Left lung (tissue), 14 donors: ENCODE measurements at places on chromosomes 7 and 10. TPM values are rescaled to one million over a fixed set of nuclear protein-coding genes. Genes with fewer than 3 reads are reported as not detected.

Gene SPDYE1
- total RNA-seq, result not detected

Gene HOXA13
- not detected for total RNA-seq

DNA sequence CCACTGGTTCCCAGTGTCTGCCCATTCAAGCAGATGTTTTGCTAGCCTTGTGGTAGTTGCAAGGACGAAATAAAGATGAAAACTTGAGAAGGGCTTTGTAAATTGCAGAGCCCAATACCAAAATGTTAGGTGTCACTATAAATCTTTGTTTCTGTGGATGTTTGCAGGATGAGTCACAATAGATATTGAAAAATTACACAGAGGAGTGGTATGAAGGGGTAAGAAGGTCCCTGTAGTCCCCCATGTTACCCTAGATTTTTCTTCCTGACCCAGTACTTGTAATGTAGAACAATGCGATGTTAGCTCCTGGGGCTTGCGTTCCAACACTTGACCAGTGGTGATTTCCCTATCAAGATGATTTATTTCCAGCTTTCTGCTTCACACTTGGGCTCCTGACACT is 102.6 kb upstream of the LYZL1 start:
- no peak for DNase-seq
- H3K4me3 ChIP-seq, result no peak overlapping the region
- H3K36me3 ChIP-seq, result no peaks in the 10 kb centered on the region
- peaks cover 7% of the 10 kb centered on the region for H3K27me3 ChIP-seq
- H3K4me1 ChIP-seq, result no peaks in the 10 kb centered on the region

Gene RNF133
- total RNA-seq, result 1.6 TPM

Gene MMD2
- not detected for total RNA-seq

DNA sequence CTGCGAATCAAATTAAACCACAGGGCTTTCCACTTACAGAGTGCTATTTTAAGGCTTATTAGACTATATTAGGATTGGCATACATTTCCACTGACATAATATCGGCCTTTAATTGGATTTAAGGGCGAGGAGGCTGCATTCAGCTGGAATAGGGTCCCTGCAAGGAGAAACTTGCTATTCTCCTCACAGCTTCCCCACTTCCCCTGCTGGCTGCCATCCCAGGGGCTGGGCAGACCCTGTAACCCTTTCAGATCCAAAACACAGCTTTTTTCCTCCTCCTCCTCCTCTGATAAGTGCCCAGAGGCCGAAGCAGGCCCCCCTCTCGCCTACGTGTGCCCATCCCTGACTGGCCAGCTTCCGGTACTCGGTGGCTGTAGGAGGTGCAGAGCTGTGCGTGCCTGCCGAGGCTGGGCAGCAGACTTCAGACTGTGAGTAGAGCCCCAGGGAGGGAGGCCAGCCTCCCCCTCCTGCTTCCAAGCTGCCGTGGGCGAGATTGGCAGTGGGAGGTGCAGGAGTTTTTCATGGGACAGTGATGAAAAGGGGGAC is 224.2 kb downstream of the PLXNA4 start:
- peak; percentile 35 for DNase-seq
- no peaks in the 10 kb centered on the region for H3K36me3 ChIP-seq
- H3K27me3 ChIP-seq, result no peaks in the 10 kb centered on the region
- no peak overlapping the region for H3K4me3 ChIP-seq

DNA sequence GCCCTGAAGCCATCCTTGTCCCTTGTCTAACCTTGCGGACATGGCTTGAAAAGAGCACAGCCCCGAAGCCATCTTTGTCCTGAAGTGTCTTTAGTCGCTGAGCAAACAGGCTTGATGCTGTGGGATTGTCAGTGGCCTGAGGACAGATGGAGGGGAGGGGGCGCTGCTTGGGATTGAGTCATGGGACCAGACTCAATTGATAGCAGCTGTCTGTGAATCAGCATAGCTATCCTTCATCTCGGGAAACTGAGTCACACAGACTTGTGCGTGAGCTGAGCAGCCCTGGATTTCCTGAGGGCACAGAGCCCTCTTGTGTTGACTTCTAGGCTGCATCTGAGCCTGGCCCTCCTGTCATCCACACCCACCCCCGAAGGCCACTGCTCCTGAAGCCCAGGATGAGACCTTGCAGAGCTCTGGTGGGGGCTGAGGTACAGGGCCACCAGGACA is 14.4 kb downstream of the MYO1G start:
- H3K4me1 ChIP-seq, result no peaks in the 10 kb centered on the region
- H3K36me3 ChIP-seq, result peaks cover 75% of the 10 kb centered on the region
- H3K27me3 ChIP-seq, result peaks cover 22% of the 10 kb centered on the region
- no peak overlapping the region for H3K4me3 ChIP-seq
- no peak for DNase-seq

DNA sequence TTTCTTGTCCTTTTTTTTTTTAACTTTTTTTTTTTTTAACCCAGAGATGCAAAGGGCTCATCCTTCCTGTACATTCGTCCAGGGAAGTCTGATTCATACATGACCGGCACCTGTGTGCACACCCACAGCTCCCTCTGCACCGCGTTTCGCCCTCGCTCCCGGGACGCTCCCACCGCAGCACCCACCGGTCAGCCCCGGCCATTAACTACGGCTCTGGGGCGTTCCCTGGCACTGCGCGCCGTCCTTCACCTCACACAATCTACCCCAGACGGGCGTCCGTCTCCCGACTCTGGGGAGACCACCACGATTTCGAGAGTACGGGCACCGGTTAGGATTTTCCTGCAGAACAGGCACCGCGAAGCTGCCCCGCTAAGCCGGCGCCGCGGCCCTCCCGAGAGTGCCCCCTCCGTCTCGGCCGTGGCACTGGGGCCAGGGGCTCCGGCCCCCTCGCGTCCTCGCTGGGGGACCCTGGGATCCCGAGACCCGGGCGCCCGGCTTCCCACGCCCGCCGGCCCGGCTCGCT is 452 bp downstream of the ATE1 start:
- peaks cover 14% of the 10 kb centered on the region for H3K36me3 ChIP-seq
- peaks cover 22% of the 10 kb centered on the region for H3K4me1 ChIP-seq
- peak overlapping the region; percentile 97 for H3K27ac ChIP-seq
- peak overlapping the region; percentile 99 for H3K4me3 ChIP-seq

GRCh38 chr7:50208378-50208982 is 96.0 kb upstream of the IKZF1 start:
- peaks cover 52% of the 10 kb centered on the region for H3K4me1 ChIP-seq
- no peak overlapping the region for H3K4me3 ChIP-seq
- H3K27ac ChIP-seq, result peak overlapping the region; percentile 53
- no peak for DNase-seq
- H3K27me3 ChIP-seq, result no peaks in the 10 kb centered on the region

DNA sequence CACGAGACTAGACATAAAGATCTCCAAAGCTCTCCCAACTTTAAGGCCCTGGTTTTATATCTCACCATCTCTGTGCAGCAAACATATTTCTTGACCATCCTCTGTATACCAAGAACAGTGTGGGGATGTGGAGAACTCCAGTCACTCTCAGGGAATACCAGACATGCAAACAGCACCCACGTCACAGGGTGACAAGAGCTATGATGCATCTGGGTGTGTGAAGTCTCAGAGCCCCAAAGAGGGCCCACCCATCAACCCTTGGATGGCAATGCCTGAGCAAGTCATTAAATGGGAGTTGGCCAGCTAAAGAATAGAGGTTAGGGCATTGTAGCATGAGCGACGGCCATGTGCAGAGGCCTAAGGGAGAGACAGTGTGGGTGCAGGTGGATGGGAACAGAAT is 373.5 kb upstream of the BMPER start:
- H3K4me1 ChIP-seq, result no peaks in the 10 kb centered on the region
- DNase-seq, result no peak
- H3K27ac ChIP-seq, result no peak overlapping the region
- no peaks in the 10 kb centered on the region for H3K36me3 ChIP-seq
- H3K4me3 ChIP-seq, result no peak overlapping the region

Gene PILRA
- total RNA-seq, result 52.3 TPM

Gene WDR86
- 1.1 TPM for total RNA-seq

Gene AGK
- 24.4 TPM for total RNA-seq

- no peaks in the 10 kb centered on the region for H3K27me3 ChIP-seq
- H3K4me1 ChIP-seq, result no peaks in the 10 kb centered on the region
- H3K27ac ChIP-seq, result no peak overlapping the region
- no peak overlapping the region for H3K4me3 ChIP-seq
Measured at GRCh38 chr7:157438121-157439025, 101.6 kb downstream of the DNAJB6 start.

- no peaks in the 10 kb centered on the region for H3K4me1 ChIP-seq
- H3K27me3 ChIP-seq, result no peaks in the 10 kb centered on the region
- no peaks in the 10 kb centered on the region for H3K36me3 ChIP-seq
- no peak overlapping the region for H3K27ac ChIP-seq
- no peak overlapping the region for H3K4me3 ChIP-seq
- DNase-seq, result no peak
Measured at GRCh38 chr7:105289704-105290103, 99.0 kb downstream of the SRPK2 start.

Gene THNSL1
- total RNA-seq, result 3.9 TPM

Gene TMEM196
- not detected for total RNA-seq

Gene C10orf90
- total RNA-seq, result not detected

Gene DDX50
- 25.8 TPM for total RNA-seq

- no peaks in the 10 kb centered on the region for H3K27me3 ChIP-seq
- no peak overlapping the region for H3K4me3 ChIP-seq
- no peaks in the 10 kb centered on the region for H3K4me1 ChIP-seq
- DNase-seq, result no peak
- H3K36me3 ChIP-seq, result no peaks in the 10 kb centered on the region
- no peak overlapping the region for H3K27ac ChIP-seq
Measured at GRCh38 chr10:121036431-121036830, 185.3 kb downstream of the WDR11 start.

Gene LEP
- 0.16 TPM for total RNA-seq

Gene ELMO1
- total RNA-seq, result 18.2 TPM

- peaks cover 23% of the 10 kb centered on the region for H3K4me1 ChIP-seq
- no peaks in the 10 kb centered on the region for H3K36me3 ChIP-seq
- H3K4me3 ChIP-seq, result peak overlapping the region; percentile 42
- DNase-seq, result peak; percentile 80
Measured at GRCh38 chr7:1664711-1665548, 5.1 kb upstream of the ELFN1 start.

Gene DENND10
- 37.4 TPM for total RNA-seq

DNA sequence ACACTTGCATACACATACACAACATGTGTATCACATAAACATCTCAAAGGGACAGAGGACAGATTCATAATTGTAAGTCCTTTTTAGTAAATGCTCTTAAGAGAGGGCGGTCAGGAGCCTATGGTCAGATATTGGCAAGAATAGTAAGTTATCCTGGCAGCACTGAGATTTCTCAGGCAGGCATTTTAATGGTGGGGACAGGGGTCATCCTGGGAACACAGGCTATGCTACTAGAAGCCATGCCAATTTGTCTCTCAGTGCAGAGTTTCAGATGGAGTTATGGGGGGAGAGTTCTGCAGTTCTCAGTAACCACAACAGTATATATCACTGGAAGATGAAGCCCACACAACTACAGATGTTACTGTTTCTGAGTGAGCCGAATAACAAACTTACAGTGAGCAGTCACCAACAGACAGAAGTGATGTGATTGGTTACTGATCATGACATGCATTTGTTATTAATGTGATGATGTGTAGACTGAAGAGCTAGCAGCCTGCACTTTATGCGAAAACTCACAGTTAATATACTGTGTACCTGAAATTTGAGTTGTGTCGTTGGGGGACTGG is 16.4 kb downstream of the ZNF487 start:
- H3K27ac ChIP-seq, result peak overlapping the region; percentile 77
- no peak overlapping the region for H3K4me3 ChIP-seq
- H3K27me3 ChIP-seq, result no peaks in the 10 kb centered on the region
- no peaks in the 10 kb centered on the region for H3K36me3 ChIP-seq
- no peak for DNase-seq

DNA sequence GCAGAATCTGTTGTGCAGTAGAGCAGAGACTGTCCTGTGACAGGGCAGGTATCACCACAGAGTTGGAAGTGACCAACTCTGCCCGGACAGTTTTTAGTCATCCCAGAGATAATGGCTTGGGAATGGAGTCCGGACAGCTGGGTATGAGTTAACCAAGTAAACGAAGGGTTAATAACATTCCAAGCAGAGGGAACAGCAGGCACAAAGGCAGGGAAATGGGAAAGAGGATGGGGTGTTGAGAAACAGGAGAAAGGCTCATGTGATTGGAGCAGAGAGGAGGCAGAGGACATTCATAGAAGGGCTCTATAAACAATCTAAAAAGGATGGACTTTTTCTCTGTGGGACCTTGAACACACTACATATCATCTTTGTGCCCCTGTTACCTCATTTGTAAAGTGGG is 132.2 kb upstream of the YAE1 start:
- H3K4me3 ChIP-seq, result no peak overlapping the region
- no peaks in the 10 kb centered on the region for H3K36me3 ChIP-seq
- H3K4me1 ChIP-seq, result no peaks in the 10 kb centered on the region
- DNase-seq, result no peak

- H3K36me3 ChIP-seq, result no peaks in the 10 kb centered on the region
- H3K27ac ChIP-seq, result no peak overlapping the region
- no peaks in the 10 kb centered on the region for H3K4me1 ChIP-seq
- DNase-seq, result no peak
Measured at GRCh38 chr7:136640977-136641376, 227.5 kb upstream of the CHRM2 start.

GRCh38 chr7:150511048-150511447 is 3.6 kb upstream of the GIMAP7 start:
- H3K4me3 ChIP-seq, result no peak overlapping the region
- H3K27me3 ChIP-seq, result no peaks in the 10 kb centered on the region
- DNase-seq, result no peak
- no peak overlapping the region for H3K27ac ChIP-seq
- H3K36me3 ChIP-seq, result no peaks in the 10 kb centered on the region

Gene VAX1
- total RNA-seq, result not detected

Gene OR2A12
- not detected for total RNA-seq

GRCh38 chr10:26451903-26452302 is 13.8 kb downstream of the APBB1IP start:
- H3K4me3 ChIP-seq, result no peak overlapping the region
- DNase-seq, result no peak
- H3K36me3 ChIP-seq, result no peaks in the 10 kb centered on the region
- H3K27me3 ChIP-seq, result no peaks in the 10 kb centered on the region

DNA sequence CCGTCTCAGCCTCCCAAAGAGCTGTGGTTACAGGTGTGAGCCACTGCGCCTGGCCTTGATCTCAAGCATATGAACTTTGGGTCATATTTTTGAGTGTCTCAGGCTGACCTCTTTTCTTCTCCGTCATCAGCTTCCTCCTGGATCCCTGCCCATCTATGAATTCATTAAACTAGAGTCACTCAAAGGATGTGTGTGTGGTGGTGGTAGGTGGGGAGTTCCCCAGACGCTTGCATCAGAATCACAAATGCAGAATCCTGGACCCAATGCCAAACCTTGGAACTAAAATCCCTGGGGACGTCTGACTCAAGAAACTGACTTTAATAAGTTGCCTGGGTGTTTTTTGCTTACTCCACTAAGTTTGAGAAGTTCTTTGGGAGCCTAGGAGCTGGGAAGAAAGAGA is 6.7 kb upstream of the CREB5 start:
- no peaks in the 10 kb centered on the region for H3K36me3 ChIP-seq
- peaks cover 47% of the 10 kb centered on the region for H3K27me3 ChIP-seq
- H3K27ac ChIP-seq, result no peak overlapping the region
- H3K4me1 ChIP-seq, result peaks cover 28% of the 10 kb centered on the region

Gene MYOF
- total RNA-seq, result 295 TPM

Gene PPP1R17
- not detected for total RNA-seq

- H3K27ac ChIP-seq, result no peak overlapping the region
- H3K4me3 ChIP-seq, result no peak overlapping the region
- no peaks in the 10 kb centered on the region for H3K27me3 ChIP-seq
- no peak for DNase-seq
- no peaks in the 10 kb centered on the region for H3K36me3 ChIP-seq
Measured at GRCh38 chr7:109950821-109951564, 1139.9 kb upstream of the LRRN3 start.

Gene SLC29A3
- total RNA-seq, result 13.4 TPM
